ENCODE measurements at places on chromosomes 11 and 22.

GRCh38 chr11:100827934-100828661 is 141.0 kb downstream of the ARHGAP42 start:
- peak; percentile 41 for DNase-seq

DNA sequence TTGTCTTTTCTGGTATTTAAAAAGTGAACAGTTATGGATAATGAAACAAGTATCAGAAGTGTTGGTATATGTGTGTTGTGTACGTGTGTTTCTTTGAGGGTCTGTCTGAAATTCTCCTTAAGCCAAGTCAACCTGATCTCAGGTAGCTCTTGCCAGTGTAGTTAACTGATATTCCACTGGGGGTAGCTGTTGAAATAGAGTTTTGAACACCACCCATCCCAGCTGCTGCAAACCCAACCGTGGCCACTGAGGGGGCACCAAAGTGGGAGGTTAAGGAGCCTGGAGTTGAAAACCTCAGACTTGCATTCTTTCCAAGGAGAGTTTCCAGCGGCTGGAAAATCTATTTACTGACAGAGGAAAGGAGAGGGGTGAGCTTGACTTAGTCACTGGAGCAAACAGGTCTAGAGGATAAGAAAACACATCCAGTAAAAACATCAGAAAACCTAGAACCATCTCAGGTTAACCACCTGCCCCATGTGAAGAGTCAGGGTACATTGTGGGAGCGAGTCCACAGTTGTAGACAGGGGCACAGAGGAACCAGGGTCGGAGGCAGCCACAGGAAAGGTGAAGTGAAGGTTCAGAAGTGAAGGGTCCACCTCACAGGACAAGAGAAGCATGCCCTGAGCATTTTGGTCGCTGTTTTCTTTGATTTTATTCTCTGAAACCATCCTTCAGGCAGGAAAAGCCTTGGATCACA is 8.8 kb upstream of the CUL5 start:
- peak; percentile 20 for DNase-seq

GRCh38 chr11:62689421-62690183 is at the start of gene LRRN4CL:
Gene LRRN4CL (minus strand): TSS chr11:62689530. CDS start chr11:62688508, 1,022 bp downstream.
- no peak for DNase-seq

GRCh38 chr22:33923660-33924246 is 3.5 kb upstream of the LARGE1 start:
- peak; percentile 78 for DNase-seq

- DNase-seq, result no peak
These were observed 29.9 kb downstream of the PTPN5 start for GRCh38 chr11:18761741-18762140.

GRCh38 chr22:28429711-28430110 is 249.9 kb downstream of the TTC28 start:
- no peak for DNase-seq

DNA sequence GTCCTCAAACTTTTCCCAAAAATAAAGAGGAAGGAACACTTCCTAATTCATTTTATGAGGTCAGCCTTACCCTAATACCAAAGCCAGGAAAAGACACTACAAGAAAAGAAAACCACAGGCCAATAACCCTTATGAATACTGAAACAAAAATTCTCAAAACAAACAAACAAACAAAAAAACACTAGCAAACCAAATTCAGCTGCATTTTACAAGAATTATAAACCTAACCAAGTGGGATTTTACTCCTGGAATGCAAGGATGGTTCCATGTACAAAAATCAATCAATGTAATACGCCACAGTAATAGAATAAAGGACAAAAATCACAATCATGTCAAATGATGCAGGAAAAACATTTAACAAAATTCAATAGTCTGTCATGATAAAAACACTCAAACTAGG is 13.3 kb downstream of the ARVCF start:
- no peak for DNase-seq

DNA sequence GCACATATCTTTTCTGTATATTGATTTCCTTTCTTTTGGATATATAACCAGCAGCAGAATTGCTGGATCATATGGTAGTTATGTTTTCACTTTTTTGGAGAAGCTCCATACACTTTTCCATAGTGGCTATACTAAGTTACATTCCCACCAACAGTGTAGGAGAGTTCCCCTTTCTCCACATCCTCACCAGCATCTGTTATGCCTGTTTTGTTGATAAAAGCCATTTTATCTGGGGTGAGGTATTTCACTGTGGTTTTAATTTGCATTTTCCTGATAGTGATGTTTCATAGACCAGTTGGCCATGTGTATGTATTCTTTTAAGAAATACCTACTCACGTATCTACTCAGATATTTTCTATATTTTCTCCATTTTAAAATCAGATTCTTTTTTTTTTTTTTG is 419.3 kb upstream of the FAT3 start:
- DNase-seq, result no peak

DNA sequence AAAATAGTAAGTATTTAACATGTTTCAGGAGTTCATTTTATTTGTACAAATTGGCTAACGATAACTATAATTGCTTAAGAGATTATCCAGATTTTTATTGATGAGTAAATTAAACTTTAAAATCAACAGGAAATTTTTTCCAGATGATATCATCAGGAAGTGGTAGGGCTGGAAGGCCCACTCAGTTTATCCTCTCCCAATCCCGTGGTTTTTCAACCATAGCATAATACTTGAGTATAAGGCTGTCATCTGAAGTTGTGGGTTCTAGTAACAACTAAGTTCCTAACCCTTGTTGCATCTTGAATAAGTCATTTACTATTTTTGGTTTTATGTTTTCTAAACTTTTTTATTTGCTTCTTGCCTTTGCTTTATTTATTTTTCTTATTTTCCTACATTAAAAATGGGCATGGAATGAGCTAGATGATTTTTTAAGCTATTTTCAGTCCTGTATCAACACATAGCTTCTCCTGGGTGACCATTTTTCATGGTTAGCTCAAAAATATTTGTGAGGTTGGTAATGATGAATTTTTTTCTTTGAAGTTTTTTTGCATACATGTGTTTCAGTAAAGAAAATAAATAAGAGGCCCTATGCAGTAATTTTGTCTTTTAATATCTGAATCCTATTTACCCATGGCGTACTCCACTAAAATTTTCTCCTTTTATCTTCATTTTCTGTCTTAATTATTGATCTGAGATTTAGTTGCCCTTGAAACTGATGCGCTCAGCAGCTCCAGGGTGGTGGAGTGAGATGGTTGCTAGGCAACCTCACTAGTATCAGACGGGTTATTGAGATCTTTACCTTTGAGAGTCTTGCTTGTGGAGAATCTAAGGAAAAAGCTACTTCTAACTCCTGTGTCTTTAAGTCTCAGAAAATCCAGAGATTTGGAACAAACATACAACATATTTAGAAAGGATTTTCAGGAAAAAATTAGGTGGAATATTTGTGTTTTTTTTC is 452.0 kb upstream of the CCDC179 start:
- DNase-seq, result no peak

GRCh38 chr11:44267750-44268613 is 42.0 kb downstream of the ALX4 start:
- no peak for DNase-seq

DNA sequence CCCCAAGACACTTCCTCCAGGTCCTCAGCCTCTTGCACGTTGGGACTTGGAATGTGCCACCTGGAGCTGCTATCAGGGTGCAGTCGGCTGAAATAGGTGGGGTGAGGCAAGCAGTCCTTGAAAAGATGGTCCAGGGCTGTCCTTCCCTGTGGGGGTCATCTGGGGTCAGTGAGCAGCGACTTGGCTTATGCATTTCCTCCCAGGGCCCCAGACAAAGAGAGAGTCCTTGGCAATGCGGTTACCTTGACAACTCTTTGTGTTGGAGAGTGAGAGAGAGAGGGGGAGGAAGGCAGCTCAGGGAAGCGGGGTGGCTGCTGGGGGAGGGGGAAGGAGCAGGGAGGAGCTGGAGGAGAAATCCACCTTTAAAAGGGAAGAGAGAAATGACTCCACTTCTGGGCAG is 93.8 kb downstream of the MIAT start:
- no peak for DNase-seq

DNA sequence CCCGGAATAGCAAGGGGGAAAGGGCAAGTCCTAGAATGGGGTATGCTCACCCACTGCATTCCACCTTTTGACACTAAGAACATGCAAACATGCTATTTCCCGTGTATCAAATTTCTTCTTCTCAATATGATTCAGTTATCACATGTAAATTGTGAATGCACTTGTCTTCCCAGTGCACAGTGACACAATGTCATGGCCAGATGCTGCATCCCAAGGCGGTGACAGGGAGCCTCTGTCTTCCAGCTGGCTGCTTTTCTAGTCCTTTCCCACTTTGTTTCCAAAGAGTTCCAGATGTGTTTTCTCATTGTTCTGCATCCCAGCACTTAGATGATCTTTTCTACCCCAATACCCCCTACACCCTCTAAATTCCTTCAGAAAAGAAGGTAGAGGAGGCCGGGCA is 12.4 kb downstream of the SLC25A18 start:
- DNase-seq, result no peak

- no peak for DNase-seq
These were observed 7.6 kb upstream of the PGA3 start for GRCh38 chr11:61195719-61196118.

DNA sequence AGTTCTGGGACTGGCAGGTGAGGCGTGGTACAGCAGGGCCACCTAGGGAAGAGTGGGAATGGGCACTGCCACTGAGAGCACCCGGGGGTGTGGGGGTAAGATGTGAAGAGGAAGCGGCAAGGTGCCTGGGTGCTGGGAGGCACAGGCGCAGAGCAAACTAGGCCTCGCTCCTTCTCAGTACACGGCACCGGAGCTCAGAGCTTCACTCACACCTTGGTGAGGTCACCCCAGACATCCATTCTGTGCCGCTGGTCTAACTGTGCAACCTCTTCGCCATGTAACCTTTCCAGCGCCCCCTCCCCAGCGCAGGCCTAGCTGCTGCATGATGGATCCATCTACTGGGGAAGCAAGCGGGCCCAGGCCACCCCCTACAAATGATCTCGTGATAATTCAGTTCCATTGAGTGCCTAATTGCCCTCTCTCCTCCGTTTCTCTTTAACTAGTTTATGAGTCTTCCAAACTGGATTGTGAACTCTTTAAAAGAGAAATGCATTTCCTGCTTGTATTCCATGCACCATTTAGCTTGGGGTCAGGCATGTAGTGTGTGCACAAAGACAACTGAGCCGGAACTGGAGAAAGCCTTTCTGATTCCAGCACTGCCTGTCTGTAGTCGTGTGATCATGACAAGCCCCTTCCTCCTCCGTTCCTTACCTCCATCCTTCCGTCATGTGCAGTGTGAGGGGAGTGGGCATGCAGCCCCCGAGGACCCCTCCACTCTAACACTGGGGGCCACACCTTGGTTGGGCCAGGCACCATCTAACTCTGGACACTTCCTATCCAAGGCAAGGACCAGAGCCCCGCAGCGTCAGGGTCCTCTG is 1475.2 kb downstream of the TBC1D22A start:
- DNase-seq, result no peak

GRCh38 chr11:63869683-63870082 is 30.8 kb downstream of the MARK2 start:
- DNase-seq, result no peak

- DNase-seq, result no peak
These were observed 581 bp upstream of the FBXO3 start for GRCh38 chr11:33774736-33775466.

- no peak for DNase-seq
These were observed 576.9 kb upstream of the ANO5 start for GRCh38 chr11:21615955-21616371.

- DNase-seq, result no peak
These were observed 18.0 kb upstream of the POU2AF1 start for GRCh38 chr11:111397034-111397433.

- no peak for DNase-seq
These were observed 21.5 kb upstream of the CBX7 start for GRCh38 chr22:39173787-39174497.

DNA sequence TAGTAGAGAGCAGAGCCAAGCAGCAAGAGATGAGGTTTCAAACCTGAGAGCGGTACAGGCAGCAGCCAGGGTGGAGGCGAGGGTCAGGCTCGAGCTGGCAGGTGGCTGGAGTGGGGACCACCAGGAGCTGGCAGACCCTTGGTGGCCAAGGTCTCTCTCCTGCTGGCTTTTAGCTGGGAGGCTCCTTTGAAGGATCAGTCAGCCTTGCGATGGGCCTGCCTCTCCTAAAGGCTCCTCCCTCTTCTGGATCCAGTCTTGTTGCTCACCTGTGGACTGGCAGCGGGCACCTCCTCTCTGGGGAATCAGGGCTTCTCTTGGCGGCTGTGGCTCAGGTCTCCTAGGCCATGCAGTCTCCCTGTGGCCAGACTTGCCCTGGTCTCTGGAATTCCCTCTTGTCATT is 24.8 kb downstream of the TPST2 start:
- DNase-seq, result no peak

DNA sequence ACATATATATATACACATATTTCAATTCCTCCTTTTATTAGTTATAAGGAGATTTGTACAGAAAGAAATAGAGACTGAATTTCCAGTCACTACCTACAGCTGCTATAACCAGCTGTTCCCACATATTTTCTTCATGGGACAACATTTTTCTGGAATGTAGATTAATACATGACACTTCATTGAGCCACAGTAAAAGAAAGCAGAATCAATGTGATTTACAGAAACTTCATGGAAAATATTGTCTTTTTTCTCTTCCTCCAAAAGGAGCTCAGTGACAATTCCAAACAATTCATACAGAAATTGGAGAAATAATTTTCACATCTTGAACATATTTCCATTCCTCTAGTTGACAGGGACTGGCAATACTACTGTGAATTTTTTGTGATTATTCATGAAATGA is 249.2 kb downstream of the DLG2 start:
- DNase-seq, result no peak

DNA sequence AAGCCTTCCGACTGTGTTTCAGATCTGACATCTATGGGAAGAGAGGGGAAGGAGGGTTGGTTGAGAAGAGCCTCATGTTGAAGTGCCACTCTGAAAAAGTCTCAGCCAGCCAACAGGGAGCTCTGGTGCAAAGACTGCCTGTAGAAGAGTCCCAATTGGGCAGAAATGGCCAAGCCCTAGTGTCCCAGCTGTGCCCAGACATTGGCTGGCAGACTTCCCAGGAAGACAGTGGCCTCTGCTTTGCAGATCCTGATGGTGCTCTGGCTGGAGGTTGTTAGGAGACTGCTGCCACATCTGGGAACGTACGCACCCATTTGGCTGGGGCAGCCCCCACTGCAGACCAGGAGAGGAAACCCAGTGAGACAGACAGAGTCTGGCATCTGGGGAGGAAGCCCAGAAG is 3.2 kb upstream of the PLA2G3 start:
- no peak for DNase-seq

GRCh38 chr22:35192129-35192918 is 65.0 kb upstream of the HMGXB4 start:
- no peak for DNase-seq

DNA sequence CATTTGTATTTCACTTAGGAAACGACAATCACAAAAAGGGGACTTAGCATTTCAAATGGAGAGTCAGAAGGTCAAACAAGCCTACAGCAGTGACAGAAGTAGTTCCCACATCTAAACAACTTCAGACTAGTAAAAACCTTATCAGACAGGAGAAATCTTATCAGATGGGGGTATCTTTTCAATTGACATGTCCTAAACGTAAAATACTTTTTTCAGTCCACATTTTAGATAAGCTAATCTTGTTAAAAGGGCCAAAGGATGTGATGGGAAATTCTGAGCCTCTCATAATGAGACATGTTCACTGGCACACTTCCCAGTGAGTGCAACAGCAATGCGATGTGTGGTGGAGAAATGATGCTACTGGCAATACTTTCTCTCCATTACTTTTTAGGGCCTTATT is 2.4 kb downstream of the MAPK1 start:
- DNase-seq, result no peak

GRCh38 chr11:131691181-131692041 is 321.0 kb downstream of the NTM start:
- no peak for DNase-seq
